ENCODE measurements at places on chromosomes 7 and 10.

GRCh38 chr7:37013771-37014170 lies 289.5 kb upstream of the AOAH start:
- DNase-seq, result no peak

- DNase-seq, result no peak
Measured at GRCh38 chr7:47764746-47765145, 182.8 kb upstream of the TNS3 start.

DNA sequence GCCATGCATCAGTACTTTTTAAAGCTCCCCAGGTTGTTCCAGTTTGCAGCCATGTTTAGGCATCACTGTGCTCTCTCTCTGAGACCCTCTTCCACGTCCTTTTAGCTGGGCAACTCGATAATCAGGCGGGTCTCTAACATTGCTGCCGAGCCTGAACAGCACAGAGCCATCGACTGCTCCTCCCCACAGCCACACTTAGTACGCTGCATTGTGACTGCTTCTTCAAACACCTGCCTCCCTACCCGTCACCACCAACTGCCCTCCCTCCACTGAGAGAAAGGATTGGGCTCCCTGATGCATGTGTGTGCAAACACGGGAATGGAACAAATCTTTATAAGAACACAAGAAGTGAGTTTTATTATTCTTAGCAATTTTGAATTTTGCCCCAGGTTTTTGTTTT lies 11.4 kb upstream of the TACR2 start:
- no peak for DNase-seq

DNA sequence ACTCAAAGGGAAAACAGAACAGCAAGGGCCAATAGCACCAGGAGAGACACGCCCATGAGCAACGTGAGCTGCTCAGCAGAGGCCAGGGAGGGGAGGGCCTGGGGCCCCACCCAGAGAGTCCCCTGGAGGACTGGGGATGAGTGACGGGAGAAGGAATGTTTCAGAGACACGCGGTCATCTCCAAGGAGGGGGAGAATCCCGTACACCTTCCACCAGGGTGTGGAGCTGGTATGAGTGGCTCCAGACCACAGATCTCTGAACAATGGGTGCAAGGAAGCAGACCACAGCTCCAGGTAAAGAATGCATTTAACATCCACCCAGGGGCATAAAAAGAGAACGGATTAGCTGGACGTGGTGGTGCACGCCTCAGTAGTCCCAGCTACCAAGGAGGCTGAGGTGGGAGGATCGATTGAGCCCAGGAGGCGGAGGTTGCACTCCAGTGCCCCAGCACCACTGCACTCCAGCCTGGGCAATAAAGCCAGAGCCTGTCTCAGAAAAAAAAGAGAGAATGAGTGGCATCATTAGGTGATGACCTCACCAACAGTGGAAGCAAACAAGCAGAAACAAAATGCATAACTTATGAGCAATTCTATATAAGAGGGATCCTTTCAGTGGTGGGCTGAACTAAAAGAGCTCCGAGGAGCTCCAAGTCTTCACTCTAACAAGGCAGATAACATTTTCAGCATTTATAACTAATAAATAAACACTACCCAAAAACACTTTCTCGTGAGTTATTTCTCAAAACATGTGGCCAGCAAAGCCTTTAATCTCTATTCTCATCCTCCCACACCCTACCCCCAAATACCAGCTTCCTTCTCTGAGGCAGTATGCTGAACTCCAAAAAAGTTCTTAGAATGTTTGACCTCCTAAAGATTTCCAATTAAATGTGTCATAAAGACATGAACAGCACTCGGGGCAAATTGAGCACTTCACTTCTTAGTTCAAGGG lies 12.5 kb downstream of the PSAP start:
- no peak for DNase-seq

GRCh38 chr7:79714081-79714480 lies 260.6 kb upstream of the MAGI2 start:
- no peak for DNase-seq

DNA sequence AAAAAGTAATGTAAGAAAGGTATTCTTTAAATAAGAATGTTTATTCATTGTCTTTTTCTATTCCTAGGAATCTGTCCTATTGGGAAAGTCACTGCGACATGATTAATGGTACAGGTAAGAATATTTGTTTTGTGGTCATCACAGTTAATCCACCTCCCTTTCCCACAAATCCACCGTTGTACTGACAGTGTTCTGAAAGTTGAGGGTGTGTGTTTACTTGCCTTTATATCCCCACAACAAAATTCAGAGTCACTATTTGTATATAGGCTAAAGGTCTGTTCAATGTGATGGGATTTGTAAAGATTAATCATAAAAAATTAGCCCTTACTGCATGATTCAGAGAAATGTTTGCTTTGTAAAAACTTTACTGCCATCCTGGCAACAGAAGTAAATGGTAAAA lies 27.9 kb downstream of the CD36 start:
- no peak for DNase-seq

- no peak for DNase-seq
Measured at GRCh38 chr10:62165803-62166202, 102.8 kb downstream of the RTKN2 start.

- DNase-seq, result no peak
Measured at GRCh38 chr7:80618096-80618495, 20.3 kb upstream of the CD36 start.

- no peak for DNase-seq
Measured at GRCh38 chr10:78664929-78665553, 403.7 kb upstream of the ZMIZ1 start.

- no peak for DNase-seq
Measured at GRCh38 chr7:102426268-102427018, 6.9 kb upstream of the ORAI2 start.

DNA sequence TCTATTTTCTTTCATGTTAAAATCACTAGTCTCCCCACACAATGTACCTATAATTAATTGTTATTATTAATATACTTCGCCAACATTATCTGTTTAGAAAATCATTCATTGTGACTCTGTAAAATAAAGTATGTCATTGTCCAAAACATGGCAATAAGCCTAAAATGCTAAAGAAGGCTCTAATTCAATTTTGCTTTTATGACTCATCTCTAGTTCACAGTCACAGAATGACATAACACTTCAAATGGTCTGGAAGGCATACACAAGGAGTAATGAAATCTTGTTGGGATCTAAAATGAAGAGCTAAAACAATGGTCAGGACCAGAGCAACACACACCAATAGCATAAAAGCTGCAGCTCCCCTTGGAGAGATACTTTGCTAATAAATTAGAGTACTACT lies 505.8 kb downstream of the GPAM start:
- DNase-seq, result no peak

GRCh38 chr7:17526621-17527020 lies 228.2 kb downstream of the AHR start:
- no peak for DNase-seq

- DNase-seq, result no peak
Measured at GRCh38 chr7:121505021-121505420, 108.9 kb upstream of the FAM3C start.

- DNase-seq, result peak; percentile 69
Measured at GRCh38 chr10:92240289-92241157, 50.4 kb downstream of the CPEB3 start.

Data from right hindlimb (tissue), 1 donor.